ENCODE measurements at places on chromosomes 12 and 14.

DNA sequence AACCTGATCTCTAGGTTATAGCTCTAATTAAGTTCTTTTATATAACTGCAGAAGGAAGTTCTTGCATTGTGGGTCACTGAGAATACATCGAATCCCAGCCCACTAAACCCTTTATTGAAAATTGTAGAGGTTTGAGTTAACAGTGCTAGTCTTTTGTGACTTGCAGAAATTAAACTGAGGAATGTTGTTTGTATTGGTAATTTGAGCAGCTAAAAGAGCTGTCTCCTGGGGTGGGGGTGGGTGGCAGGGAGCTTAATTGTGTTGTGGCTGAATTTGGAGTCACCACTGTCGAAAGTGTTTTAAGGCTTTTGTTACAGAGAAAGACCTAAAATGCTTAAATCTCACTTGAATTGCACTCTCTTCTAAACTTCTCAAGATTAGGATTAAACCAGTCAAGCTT is 3.2 kb upstream of the COX8C start:
- peak; percentile 60 for DNase-seq

GRCh38 chr12:75542942-75543341 is 31.5 kb upstream of the KRR1 start:
- DNase-seq = no peak

GRCh38 chr12:6541371-6542165 is 7.3 kb downstream of the GAPDH start:
- DNase-seq = no peak

- DNase-seq = peak; percentile 65
Observed at GRCh38 chr14:104130974-104131651, 7.3 kb upstream of the KIF26A start.

- DNase-seq = no peak
Observed at GRCh38 chr12:91417650-91418049, 235.0 kb upstream of the DCN start.

- no peak for DNase-seq
Observed at GRCh38 chr12:128823216-128823915, 392 bp downstream of the SLC15A4 start.

DNA sequence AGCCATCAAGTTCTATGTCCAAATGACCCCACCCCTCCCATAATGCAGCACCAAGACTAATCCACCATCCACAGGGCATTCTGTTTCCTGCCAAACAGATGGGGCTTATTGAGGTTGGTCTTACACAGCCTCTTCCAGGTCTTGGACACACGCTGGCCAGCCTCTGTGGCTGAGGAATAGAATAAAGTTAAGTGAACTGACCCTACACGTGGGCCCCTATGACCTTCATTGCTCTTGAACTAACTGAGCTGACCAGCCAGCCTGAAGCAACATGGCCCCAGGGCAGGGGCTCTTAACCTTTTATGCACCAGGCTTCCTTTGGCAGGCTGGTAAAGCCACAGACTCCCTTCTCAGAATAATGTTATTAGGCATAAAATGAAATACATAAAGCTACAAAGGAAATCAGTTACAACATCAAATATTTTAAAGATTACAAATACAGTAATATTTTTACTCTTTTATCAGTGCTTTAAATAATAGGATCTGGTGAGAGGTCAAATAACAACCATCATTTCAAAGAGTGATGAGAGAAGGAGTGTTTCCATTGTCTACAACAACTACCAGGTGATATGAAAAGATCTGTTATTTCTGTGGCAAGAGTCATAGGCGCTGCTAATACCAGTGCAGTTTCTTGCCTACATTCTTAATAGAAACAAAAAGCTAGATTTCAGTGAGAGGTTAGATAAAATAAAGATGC is 192.9 kb upstream of the NUDT4 start:
- DNase-seq = no peak

DNA sequence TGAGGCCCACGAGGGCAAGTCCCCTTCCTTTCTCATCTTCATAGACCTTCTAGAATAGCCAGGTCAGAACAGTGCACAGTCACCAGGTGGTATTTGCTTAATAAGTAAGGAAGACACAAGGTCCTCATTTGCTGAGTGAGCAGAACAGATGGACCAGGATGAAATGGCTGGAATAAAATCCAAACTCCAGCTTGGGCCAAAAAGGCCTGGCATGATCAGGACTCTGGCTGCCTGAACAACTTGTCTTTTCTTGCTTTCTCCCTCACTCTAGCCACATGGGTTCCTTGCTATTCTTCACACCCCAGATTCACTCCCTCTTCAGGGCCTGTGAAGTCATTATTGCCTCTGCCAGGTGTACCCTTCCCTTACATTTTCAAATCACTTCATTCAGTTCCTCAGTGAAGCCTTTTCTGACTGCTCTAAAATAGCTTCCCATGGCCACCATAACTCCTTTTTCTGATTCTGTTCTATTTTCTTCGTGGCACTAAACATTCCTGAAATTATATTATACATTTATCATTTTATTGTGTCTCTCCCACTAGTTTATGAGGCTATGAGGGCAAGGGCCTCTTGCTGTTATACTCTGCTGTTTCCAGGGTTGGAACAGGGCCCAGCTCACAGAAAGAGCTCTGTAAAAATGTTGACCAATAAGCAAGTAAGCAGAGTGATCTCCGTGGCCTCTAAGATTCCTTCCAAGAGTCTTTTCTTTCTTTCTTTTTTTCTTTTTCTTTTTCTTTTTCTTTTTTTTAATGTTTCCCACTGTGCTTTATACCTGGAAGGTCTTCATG is 150.8 kb downstream of the TTC8 start:
- DNase-seq = no peak

- no peak for DNase-seq
Observed at GRCh38 chr12:21699851-21700250, 42.2 kb upstream of the LDHB start.

GRCh38 chr12:83057436-83057835 is 370.7 kb downstream of the TMTC2 start:
- DNase-seq = no peak

- peak; percentile 95 for DNase-seq
Observed at GRCh38 chr12:91382081-91382543, 199.5 kb upstream of the DCN start.

DNA sequence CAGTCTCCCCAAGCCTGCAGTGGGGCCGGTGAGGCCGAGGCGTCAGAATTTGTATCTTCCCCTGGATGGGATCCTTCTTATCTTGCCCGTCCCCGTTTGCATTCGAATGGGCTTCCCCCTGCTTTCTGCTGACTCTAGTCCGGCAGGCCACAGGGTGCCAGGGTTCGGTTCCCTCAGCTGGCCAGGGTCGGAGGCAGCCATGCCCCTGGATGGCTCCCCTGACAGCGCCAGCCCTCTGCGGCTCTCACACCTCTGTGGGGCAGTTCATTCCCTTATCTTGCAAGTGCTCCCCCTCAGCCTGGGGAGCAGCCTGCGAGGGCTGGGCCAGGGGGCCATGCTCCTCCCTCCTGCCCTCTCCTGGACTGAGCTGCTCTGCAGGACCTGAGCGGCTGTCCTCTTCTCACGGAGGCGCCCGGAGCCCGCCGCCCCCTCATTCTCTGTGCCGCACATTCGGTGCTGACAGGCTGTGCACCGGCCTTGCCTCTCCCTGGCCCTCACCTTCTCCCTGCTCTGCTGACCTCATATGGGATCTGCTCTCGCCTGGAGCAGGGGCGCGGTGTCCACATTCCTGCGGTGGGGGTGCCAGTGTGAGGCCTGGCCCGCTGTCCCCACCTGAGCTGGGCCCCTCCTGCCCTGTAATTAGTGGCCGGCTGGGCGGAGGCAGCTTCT is 32.8 kb downstream of the KIF26A start:
- peak; percentile 70 for DNase-seq

DNA sequence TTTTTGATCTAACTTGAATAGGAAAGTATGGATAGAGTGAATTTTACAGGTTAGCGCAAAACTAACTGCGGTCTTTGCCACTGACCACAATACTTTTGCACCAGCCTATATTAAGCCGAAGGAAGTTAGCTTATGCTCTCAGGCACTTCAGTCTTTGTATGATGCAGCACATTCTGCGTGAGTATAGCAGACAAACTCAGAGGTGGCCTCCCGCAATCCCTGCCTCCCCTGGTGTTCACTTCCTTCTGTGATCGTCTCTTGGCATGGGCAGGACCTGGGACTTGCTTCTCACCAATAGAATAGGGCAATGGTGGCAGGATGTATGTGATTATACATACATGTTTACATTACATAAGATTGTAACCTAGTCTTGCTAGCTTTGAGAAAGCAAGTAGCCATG is 10.3 kb upstream of the SLC6A13 start:
- no peak for DNase-seq

DNA sequence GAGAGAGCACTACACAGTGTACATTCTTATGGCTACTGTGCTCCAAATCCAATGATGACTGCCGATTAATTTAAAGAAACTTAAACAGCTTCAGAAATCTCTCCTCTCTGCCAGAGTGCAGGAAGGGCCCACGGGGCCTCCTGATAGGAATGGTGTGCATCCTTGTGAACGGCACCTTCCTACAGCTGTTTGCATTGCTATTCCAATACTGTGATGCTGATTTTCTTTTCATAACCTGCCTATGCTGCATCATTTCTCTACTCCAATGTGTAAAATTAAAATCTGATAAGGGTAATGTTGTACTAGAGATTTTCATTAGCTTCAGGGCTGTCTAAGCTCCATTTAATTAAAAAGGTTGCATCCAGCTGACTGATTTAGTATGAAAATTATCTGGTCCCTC is 159.0 kb downstream of the HELB start:
- no peak for DNase-seq

DNA sequence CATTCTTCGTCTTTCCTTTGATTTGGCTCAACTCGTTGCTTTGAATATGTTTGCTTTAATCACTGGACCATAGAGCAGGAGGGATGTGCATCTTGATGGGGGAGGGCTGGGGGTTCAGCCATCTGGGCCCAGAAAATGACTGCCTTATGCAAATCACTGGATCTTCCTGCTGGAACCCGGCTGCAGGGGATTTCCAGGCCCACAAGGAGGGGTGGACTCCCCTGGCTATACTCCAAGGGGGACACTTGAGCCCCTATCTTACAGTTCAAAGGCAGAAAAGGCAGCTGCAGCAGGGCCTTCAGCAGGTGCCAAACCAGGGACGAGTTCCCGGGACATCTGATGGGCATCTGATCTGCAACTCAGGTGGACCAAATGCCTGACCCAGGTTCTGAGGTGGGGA is 122.5 kb downstream of the DICER1 start:
- DNase-seq = no peak

GRCh38 chr12:29739279-29739991 is 44.3 kb downstream of the TMTC1 start:
- DNase-seq = no peak

DNA sequence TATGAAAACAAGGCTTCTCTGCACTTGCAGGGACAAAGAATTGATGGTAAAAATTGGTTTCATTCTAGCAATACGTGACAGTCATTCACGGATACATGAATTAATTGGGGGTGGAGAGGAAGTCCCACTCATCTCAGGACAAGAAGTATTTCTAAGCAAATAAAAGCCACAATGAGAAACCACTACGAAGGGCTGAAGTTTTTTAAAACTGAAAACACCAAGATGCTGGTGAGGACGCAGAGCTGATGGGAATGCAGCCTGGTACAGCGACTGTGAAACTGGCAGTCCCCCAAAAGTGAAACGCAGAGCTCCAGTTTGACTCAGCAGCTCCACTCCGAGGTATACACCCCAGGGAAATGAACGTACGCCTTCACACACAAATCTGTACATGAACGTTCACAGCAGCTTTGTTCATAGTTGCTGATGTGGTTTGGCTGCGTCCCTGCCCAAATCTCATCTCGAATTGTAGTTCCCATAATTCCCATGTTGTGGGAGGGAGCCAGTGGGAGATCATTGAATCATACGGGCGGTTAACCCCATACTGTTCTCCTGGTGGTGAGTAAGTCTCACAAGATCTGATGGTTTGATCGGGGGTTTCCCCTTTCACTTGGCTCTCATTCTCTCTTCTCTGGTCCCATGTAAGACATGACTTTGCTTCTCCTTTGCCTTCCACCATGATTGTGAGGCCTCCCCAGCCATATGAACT is 89.0 kb downstream of the SCARB1 start:
- DNase-seq = no peak

GRCh38 chr14:50647282-50647681 is 20.8 kb downstream of the SAV1 start:
- no peak for DNase-seq

GRCh38 chr12:119229205-119229604 is 50.5 kb downstream of the HSPB8 start:
- no peak for DNase-seq

- no peak for DNase-seq
Observed at GRCh38 chr14:46432516-46432915, 219.1 kb downstream of the RPL10L start.

- DNase-seq = peak; percentile 63
Observed at GRCh38 chr14:97581016-97581415, 783.8 kb downstream of the VRK1 start.

DNA sequence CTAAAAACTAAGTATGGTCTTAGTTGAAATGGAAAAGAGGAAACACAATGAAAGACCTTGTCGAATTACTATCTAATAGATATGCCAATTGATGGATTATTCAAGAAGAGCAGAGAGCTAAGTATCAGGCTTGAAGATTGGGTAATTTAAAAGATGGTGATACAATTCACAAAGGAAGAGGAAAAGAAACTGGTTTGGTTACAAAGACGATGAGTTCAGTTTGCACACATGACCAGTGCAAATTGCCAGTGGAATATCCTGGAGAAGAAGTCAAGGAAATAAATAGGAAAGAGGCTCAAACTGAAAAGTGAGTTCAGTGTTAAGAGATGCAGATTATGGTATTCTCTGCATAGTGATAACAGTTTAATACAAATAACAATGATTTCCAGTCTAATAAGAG is 2.5 kb upstream of the RAP1B start:
- DNase-seq = no peak

- DNase-seq = no peak
Observed at GRCh38 chr12:79433465-79434072, 257.2 kb downstream of the PAWR start.

DNA sequence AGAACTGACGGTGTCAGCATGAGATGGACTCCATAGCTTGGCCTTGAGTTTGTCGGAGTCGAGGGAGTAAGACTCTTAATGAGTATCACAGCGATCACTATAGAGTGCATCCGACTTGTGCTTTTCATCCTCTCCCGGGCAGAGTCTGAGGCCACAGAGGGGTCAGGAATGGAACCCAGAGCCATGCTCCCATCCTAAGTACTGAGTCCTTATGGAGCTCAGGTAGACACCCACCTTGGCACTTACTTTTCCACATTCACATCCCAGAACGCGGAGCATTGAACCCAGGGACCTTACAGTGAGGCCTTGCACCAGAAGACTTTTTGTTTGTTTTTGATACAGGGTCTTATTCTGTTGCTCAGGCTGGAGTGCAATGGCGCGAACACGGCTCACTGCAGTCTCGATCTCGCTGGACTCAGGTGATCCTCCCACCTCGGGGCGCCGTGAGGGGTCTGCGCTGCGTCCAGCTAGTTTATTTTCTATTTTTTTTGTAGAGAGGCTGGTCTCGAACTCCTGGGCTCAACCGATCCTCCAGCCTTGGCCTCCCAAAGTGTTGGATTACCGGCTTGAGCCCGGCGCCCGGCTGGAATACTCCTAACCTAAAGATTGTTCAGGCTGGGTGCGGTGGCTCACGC is 719 bp upstream of the SRSF9 start:
- DNase-seq = peak; percentile 59

All from neural progenitor cell (in vitro differentiated cells).